ENCODE measurements at places on chromosomes 13 and 19.

- no peak for DNase-seq
Measured at GRCh38 chr13:77360032-77360685, 33.3 kb upstream of the MYCBP2 start.

GRCh38 chr13:107138486-107138885 is 570.5 kb upstream of the ARGLU1 start:
- no peak for DNase-seq

DNA sequence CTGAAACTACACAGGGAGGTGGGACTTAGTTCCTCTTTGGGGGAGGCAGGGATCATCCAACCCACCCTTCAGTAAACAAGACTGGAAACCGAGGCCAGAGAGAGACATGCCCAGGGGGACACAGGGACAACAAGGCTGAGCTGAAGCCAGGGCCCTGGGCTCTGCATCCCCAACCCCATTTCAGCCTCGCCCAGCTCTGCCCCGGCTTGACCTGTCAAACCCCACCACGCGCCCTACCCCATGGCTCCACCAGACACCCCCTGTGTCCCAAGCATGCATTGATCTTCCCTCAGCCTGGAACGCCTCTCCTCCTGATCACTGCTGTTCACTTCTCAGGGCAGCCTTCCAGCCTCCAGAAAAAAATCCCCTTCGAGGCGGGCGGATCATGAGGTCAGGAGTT is 2.0 kb upstream of the APC2 start:
- DNase-seq: no peak

DNA sequence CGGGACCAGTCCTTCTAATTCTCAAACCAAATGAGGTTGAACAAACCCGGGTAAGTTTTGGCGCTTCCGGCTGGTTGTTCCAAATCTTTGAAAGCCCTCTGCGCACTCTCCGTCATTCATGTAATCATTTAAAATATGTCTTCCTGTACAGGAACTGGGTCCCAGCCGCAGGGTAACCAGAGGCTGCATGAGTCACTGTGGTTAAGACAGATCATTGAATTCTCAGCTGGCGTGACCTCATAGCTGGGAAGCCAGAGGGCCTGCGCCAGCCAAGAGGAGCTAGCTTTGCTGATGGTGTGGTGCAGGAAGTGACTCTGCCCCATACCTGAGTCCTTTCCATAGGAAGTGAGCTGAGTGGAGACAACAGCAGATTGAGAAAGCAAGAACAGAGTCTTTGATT is 135.2 kb downstream of the TSHZ3 start:
- peak; percentile 64 for DNase-seq

GRCh38 chr13:36054041-36054440 is 77.1 kb downstream of the DCLK1 start:
- DNase-seq: no peak

- DNase-seq: no peak
Measured at GRCh38 chr13:31192306-31192705, 7.5 kb upstream of the B3GLCT start.

DNA sequence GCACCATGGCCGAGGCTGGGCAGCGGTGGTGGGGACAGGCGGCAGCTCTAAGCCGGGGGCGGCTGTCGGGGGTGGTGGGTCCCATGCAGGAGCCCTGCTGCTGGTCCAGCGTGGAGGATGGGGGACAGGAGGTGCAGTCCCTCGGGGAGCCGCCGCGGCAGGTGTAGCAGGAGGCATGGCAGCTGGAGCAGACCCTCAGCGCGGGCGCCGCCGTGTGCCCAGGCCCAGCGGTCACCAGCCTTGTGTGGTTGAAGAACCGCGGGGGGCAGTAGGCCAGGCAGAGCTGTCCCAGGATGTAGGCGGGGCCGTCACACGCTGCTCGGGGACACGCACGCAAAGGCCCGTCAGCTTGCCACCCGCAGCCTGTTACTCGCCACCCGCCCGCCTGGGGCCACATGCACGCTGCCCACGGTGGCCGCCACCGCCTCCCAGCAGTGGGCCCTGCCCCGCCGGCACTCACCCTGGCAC is 2.9 kb upstream of the C19orf25 start:
- no peak for DNase-seq

DNA sequence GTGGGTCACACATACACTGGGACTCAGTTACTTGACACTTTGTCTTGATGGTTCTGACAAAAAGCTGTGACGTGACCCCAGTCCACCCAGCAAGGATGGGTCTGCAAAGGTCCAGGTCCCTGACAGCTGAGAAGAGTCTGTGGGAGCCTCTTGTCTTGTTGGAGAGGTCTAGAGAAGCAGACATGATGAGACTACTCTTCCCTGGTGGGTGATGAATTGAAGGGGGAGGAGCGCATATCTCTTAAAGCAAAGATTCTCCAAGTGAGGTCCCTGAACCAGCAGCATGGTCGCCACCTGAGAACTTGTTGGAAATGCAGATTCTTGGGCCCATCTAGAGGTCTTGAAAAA is 78.5 kb upstream of the MEDAG start:
- no peak for DNase-seq

DNA sequence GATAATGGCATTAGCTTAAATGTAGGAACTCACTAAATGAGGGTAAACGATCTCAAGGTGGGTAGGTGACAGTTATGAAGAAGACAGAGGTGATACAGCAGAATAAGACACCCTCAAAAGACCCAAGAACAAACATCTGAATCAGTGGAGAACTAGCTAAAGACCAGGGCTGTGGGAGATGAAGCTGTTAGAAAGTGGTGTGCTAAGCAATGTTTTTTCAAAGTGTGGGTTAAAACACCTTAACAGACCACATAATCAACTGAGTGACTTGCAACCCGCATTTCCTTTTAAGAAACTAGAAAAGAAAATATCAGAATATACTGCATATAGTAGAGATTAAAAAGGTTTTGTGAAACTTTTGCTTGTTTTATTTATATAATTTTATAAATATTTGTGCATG is 70.0 kb downstream of the ZDHHC20 start:
- no peak for DNase-seq

GRCh38 chr19:40519352-40520322 is 52.8 kb downstream of the SPTBN4 start:
- no peak for DNase-seq

GRCh38 chr13:84630476-84630875 is 748.2 kb upstream of the SLITRK1 start:
- DNase-seq: no peak

GRCh38 chr13:48431987-48432615 is 19.2 kb upstream of the LPAR6 start:
- no peak for DNase-seq

DNA sequence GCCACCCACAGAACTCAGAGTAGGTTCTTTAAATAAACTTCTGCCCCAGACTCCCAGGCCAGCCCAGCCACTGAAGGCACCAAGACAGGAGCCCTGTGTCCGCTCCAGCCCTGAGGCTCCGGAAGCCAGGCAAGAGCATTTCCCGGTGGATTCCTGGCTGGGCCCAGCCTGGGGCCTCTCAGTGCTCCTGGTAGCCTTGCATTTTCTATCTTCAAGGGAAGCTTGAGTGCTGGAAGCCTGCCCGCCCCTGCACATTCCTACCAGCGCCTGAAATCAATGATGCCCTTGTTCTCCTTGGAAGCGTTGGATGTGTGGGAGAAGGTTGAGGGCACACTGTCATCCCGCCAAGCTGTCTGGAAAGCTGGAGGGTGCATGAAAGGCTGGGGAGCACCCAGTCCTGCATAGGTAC is 70.3 kb downstream of the ALOX5AP start:
- no peak for DNase-seq

DNA sequence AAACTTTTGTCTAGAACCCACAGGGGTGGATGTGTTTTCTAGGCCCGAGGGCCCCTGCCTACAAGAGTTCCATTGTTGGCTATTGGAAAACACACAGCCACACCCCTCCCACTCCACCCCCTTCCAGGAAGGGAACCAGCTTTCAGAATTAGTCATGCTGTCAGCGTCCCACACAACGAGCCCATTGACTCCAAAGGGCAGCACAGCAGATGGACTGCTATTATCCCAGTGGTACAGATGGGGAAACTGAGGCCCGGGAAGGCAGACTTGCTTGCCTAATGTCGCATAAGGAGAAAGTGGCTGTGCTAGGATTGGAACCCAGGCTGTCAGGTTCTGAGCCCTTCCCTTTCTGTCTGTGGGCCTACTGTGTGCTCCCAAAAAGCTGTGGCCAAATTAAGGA is 8.1 kb upstream of the FXYD3 start:
- no peak for DNase-seq

- DNase-seq: no peak
Measured at GRCh38 chr19:32652894-32653598, 21.9 kb downstream of the ANKRD27 start.

DNA sequence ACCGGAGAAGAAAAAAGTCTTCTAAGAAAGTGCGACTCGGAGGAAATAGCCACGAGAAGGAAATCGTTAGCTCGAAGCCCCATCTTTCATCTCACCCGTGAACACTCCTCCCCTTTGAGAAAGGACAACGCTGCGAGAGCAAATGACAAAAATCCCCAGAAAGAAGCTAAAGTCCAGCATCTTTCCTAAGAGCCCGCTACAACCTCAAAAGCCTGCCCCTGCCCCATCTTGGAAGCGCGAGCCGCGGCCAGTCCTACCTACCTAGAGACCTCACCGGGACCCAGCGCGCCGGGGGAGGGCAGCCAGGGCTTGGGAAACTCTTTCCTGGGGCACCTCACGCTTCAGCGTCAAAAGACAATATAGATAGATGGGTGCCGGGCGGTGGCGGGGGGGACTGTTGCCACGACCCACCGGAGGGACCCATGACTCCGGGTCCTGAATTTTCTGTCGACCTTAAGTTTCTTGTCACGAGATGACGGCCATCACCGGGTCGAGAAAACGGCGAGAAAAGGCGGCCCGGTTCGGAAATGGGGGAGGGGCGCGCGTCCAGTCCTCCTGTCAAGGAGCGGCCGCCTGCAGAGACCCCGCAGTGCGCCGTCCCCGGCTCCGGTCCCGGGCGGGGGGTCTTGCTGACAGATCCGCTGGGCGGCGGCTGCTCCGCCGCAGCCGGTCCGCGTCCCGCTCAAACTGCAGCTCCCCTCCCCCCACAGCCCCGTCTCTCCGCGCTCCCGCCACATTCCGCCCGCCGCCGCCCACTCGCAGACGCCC is 65.9 kb downstream of the KCNRG start:
- DNase-seq: peak; percentile 12

DNA sequence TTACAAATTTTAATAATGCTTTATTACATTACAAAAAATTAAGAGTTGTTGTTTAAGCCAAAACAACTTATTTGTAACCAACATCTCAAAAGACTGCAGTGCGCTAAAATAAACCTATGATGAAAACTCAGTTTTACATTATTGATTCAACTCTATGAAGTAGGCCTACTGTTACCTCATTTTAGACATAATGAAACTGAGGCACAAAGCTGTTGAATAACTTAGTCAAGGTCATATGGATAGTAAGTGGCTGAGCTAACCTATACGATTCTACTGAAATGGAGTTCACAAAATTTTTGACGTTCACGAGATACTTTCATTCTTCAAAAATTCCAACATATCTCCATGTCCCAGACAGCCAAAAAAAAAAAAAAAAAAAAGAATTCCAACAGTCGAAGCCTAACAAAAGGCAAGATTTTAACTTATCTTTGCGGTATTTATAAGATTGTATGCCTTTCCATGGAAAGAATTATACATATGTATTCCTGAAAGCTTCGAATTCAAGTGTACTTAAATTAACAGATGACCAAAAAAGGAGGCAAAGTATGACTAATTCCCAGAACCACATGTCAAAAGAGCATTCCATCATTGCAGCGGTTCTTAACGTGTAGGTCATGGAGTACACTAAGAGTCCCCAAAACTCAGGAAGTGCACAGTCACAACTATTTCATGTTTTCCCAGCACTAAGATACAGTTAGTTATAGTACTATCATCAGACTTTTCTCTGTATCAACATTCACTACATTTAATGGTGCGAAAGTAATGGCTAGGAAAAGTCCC is 69.4 kb downstream of the PSPC1 start:
- DNase-seq: no peak

DNA sequence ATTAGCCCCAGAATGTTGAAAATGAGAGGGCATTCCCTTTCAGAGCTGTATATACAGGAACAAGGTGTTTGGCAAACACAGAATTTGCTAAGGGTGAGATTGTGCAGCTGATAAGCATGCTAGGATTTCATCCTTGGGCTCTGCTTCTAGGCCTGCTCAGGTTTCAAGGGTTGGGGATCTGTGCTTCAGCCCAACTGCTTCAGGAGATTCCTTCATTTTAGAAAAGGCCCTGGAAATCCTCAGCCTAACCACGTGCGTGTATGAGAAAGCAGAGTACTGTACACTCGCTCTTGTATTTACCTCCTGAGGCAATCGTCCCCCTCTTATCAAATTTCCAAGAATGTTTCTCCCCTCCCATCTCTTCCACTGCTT is 291.6 kb upstream of the ARGLU1 start:
- no peak for DNase-seq

DNA sequence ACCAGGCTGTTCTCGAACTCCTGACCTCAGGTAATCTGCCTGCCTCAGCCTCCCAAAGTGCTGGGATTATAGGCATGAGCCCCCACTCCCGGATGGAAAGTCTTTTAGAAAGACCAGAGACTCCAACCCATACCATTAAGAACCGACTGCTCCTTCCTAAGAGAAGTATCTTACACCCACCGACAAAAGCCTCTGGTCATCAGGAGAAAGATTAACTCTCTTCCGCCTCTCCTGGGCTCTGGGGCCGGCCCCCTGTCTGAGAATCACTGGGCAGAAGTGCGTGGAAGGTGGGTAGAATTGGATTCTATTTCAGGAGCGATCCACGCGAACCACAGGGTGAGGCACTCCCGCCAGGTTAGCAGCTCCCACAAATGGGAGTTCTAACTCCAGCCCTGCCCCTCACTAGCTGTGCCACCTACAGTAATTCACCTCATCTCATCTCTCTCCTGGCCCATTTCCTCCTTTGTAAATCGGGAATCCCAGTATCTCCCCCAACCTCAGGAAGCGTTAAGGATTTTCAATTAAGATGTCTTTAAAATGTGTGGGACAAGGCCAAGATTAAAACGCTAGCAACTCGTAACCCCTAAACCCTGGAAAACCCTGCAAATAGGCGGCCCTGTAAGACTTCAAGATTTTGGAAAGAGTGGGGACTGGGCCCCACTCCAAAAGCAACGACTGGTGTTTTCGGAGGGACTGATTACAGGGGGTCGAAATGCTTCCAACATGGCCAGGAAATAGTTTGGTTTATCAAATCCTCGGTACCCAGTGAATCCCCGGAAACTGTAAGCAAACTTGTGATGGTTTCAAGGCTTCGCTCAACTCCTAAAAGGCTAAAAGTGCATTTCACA is 1.3 kb downstream of the HNRNPL start:
- no peak for DNase-seq

- no peak for DNase-seq
Measured at GRCh38 chr19:45498411-45499195, at the start of gene PPM1N. TSS of gene PPM1N (plus strand) at chr19:45498443. CDS start at chr19:45498473, 30 bp downstream.

- DNase-seq: no peak
Measured at GRCh38 chr13:91360246-91360751, 12.8 kb downstream of the MIR17HG start.

All from stimulated activated CD8-positive, alpha-beta memory T cell treated with anti-CD3 and anti-CD28 coated beads, Interleukin-7, amount 100 ng/mL, for 1 hour (primary cell).